ENCODE measurements at places on chromosomes 6 and 20.

DNA sequence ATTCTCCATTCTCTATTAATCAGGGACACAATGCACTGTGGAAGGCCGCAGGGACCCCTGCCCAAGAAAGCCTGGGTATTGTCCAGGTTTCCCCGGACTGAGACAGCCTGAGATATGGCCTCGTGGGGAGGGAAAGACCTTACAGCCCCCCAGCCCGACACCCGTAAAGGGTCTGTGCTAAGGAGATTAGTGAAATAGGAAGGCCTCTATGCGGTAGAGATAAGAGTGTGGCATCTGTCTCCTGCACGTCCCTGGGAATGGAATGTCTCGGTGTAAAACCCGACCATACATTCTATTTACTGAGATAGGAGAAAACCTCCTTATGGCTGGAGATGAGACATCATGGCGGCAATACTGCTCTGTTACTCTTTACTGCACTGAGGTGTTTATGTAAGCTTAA is 15.7 kb upstream of the EIF2S2 start:
- DNase-seq, result no peak

DNA sequence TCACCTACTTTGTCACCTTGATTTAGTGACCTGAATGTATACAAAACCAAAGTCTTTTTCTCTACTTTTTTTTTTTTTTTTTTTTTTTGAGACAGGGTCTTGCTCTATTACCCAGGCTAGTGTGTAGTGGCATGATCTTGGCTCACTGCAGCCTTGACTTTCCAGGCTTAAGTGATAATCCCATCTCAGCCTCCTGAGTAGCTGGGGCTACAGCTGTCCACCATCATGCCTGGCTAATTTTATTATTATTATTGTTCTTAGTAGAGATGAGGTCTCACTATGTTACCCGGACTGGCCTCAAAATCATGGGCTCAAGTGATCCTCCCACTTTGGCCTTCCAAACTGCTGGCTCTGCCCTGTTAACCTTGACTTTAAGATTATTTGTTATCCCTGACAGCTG is 37.5 kb downstream of the CRISP2 start:
- no peak for DNase-seq

- no peak for DNase-seq
Observed at GRCh38 chr6:104973404-104973803, 16.5 kb downstream of the LIN28B start.

DNA sequence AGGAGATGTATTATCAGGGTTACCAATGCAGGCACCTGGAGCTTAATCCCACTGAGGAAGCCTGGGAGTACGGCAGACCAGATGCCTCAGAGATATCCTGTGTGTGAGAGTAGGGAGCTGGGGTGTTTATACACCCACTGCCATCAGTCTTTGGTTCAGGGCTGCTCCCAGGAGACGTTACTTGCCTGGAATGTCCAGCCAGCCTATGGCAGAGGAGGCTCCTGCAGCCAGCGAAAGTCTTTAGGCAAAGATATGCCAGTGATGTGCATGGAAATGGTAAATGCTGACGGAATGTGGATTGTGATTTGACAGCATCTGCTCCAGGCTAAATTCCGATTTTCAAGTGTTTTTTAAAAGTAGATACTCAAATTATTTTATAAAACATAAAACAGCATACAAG is 282.0 kb downstream of the BTBD3 start:
- no peak for DNase-seq

DNA sequence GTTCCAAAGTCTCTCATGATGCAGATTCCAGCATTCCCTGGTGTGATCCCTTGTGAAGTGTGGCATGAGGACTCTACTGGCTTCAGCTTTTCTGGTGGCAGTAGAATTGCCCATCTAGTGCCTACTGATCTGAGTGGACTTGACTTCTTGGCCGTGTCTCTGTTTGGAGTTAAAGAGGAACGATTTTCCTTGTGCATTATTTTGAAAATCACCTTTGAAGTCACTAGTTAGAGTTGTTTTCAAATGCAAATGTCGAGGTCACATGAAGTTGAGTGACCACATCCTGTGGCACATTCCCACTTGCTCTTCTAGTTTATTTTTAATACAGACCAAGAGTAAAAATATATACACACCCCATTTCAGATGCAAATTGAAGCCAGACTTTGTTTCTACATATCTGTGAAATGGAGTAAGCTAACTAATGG is 270.7 kb upstream of the TAB2 start:
- DNase-seq, result no peak
